ENCODE measurements at places on chromosomes 4 and X. TPM values are rescaled to one million over a fixed set of nuclear protein-coding genes. Genes with fewer than 3 reads are reported as not detected.

Gene GAB3
- 23.3 TPM for total RNA-seq

GRCh38 chr4:87005690-87006425 is 71.0 kb downstream of the AFF1 start:
- H3K27ac ChIP-seq = peak overlapping the region; percentile 97
- H3K27me3 ChIP-seq = no peaks in the 10 kb centered on the region
- peaks cover 11% of the 10 kb centered on the region for H3K4me1 ChIP-seq
- H3K36me3 ChIP-seq = no peaks in the 10 kb centered on the region

GRCh38 chr4:98444371-98444770 is 183.2 kb downstream of the RAP1GDS1 start:
- H3K4me1 ChIP-seq = no peaks in the 10 kb centered on the region
- no peak for DNase-seq
- H3K36me3 ChIP-seq = peaks cover 8% of the 10 kb centered on the region
- no peak overlapping the region for H3K27ac ChIP-seq

GRCh38 chr4:22170353-22170752 is 221.8 kb upstream of the KCNIP4 start:
- no peak overlapping the region for H3K4me3 ChIP-seq
- no peaks in the 10 kb centered on the region for H3K27me3 ChIP-seq
- H3K36me3 ChIP-seq = no peaks in the 10 kb centered on the region
- H3K27ac ChIP-seq = no peak overlapping the region
- DNase-seq = no peak

DNA sequence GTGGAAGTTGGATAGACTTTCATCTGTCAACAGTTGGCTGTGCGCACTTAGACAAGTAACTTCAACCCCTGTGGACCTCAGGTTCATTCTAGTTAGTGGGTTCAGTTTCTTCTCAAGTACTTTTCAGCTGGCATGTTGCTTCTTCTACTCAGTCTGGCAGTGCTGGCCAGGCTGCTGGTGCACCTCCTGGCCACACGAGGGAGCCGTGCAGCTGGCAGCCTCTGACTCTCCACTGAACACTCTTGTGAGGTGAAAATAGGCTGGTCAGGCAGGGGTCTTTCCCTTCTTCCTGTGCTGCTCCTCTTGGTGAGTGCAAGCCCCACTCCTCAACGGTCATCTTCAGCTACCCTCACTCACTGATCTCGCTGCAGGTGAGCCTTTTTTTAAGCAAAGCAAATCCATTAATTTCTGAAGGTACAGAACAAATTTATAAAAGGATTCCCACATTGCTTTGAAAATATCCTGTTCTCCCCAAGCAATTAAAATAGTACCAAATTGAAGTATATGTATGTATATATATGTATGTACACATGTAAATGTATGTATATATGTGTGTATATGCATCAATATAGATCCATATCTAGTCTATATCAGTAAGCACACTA is 30.6 kb downstream of the LONRF3 start:
- H3K4me3 ChIP-seq = no peak overlapping the region
- no peak overlapping the region for H3K27ac ChIP-seq
- peak; percentile 48 for DNase-seq
- H3K27me3 ChIP-seq = no peaks in the 10 kb centered on the region
- peaks cover 28% of the 10 kb centered on the region for H3K36me3 ChIP-seq

- no peaks in the 10 kb centered on the region for H3K4me1 ChIP-seq
- H3K27me3 ChIP-seq = no peaks in the 10 kb centered on the region
- no peak for DNase-seq
- H3K27ac ChIP-seq = no peak overlapping the region
Observed at GRCh38 chr4:72629540-72629939, 60.5 kb upstream of the ADAMTS3 start.

Gene REPS2
- 0.07 TPM for total RNA-seq

Gene XKRX
- total RNA-seq = not detected

- H3K4me1 ChIP-seq = no peaks in the 10 kb centered on the region
- H3K27me3 ChIP-seq = no peaks in the 10 kb centered on the region
- no peaks in the 10 kb centered on the region for H3K36me3 ChIP-seq
- no peak overlapping the region for H3K27ac ChIP-seq
- no peak overlapping the region for H3K4me3 ChIP-seq
Observed at GRCh38 chrX:105564501-105564900, 257.8 kb upstream of the NRK start.

DNA sequence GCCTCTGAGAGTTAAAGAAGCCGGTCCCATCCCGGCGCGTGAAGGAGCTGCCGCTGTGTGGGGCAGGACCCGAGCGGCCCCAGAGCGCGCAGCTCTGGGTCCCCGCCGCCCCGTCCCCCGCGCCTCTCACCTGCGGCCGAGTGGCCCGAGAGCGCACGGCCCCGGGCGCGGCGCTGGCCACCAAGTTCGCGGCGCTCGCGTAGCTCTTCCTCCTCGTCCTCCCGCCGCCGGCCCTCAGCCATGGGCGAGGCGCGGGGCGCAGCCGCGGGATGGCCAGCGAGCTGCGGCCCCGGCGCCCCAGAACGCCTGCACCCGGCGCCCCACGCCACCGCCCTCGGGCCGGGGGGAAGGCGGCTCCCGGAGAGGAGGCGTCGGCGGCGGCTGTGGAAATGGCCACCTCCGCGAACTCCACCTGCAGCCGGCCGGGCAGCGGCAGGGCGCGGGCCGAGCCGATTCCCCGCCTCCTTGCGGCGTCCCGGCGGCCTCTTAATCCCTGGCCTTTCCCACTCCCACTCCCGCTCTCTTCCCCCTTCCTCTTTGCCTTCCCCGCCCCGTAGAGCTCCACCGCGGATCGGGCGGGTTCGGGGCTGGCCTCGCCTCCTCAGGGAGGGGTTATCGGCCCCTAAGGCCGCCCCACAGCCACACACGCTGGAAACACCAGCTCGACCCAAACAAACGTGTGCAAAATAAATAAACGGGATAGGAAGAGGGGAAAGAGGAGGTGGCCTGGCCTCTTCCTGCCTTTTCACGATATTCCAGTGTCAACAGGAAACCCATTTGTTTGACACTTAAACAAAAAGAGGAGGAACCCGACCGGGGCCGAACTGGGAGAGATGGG is at the start of gene SH3D19:
SH3D19 (minus strand) TSS at position 495 of the 838 bp plus-strand sequence; CDS start at position 242, 253 bp downstream.
- H3K4me3 ChIP-seq = no peak within 1 kb of the TSS
- no peaks in the 10 kb centered on the region for H3K36me3 ChIP-seq
- peaks cover 11% of the 10 kb centered on the region for H3K4me1 ChIP-seq
- no peak within 1 kb of the TSS for H3K27ac ChIP-seq

DNA sequence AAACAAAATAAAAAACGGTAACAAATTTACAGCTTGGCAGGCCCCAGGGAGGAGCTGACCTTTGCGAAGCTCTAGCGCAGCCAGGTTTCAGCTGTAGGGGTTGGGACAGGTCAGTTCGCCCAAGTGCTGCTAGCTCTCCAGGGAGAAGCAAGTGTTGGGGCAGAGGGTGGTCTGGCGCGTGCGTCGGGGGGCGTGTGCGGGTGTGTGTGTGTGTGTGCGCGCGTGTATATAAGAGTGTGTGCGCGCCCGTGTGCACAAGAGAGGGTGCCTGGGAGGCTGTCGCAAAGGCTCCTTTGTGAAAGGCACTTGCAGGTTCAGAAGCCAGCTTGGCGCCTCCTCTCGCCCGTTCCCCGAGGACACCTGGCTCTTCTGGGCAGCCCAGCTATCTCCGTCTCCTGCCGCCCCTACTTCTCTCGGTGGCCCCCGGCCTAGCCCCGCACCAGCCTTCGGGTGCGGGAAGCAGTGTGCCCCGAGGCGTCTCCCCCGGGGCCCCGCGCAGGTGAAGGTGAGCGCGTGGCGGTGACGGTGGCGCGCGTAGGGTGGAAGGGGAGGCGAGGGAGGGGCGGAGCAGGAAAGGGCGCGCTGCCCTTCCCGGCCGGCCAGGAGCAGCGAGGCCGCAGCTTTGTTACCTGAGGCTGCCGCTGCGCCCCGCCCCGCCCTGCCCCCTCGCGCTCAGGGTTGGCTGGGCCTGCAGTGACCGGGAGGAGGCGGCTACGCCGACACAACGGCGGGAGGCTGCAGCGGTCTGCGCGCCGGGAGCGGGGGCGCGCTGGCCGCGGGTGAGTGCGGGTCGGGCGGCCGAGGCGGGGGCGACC is at the start of gene FHDC1:
FHDC1 (plus strand) TSS at position 693 of the 815 bp plus-strand sequence. CDS start 6,735 bp downstream, outside the sequence.
- DNase-seq = peak; percentile 82
- H3K4me1 ChIP-seq = peaks cover 26% of the 10 kb centered on the region
- peaks cover 57% of the 10 kb centered on the region for H3K27me3 ChIP-seq
- peak within 1 kb of the TSS; percentile 50 for H3K4me3 ChIP-seq

- H3K27me3 ChIP-seq = no peaks in the 10 kb centered on the region
- H3K4me1 ChIP-seq = no peaks in the 10 kb centered on the region
- H3K27ac ChIP-seq = no peak overlapping the region
Observed at GRCh38 chr4:183139058-183139750, 40.1 kb downstream of the WWC2 start.

DNA sequence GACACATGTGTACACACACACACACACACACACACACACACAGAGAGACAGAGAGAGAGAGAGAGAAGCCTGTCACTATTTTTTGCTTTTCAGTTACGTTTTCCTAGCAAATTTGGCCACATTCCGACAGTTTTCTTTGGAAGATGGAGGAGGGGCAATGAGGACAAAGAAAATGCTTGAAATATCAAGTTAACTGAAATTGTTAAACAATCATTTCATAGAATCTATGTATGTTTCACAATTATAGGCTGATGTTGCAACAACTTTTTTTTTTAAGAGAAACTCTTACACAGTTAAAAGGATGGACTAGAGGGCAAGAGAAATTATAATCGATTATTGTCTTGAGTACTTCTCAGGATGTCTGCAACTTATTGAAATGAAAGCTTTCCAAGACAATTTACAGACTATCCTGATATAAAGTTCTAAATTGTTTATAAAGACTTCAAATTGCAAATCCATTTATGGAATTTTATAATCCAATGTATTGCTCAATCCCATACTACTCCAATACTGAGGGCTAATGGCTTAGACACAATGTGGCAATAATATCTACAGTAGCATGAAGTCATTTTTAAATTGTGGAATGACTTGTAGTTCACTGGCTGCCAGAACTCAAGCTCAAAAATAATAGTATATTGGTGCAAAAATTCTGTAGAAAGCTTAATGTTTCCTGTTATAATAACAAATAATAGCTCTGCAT is 647.0 kb upstream of the PCDH7 start:
- H3K36me3 ChIP-seq = no peaks in the 10 kb centered on the region
- H3K27me3 ChIP-seq = no peaks in the 10 kb centered on the region
- no peaks in the 10 kb centered on the region for H3K4me1 ChIP-seq

DNA sequence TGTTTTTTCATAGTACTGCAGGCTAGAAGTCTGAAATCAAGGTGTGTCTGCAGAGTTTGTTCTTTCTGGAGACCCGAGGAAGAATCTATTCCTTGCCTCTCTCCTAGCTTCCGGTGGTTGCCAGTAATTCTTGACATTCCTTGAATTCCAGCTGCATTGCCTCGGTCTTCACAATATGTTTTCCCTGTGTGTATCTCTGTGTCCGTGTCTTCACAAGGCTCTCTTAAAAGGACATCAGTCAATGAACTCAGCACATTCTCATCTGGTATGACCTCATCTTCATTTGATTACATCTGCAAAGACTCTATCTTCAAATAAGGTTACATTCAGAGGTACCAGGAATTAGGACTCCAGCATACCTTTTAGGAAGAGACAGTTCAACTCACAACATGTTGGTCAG is 163.4 kb downstream of the BANK1 start:
- no peak for DNase-seq
- no peaks in the 10 kb centered on the region for H3K27me3 ChIP-seq
- H3K4me1 ChIP-seq = no peaks in the 10 kb centered on the region
- H3K27ac ChIP-seq = no peak overlapping the region
- no peak overlapping the region for H3K4me3 ChIP-seq

DNA sequence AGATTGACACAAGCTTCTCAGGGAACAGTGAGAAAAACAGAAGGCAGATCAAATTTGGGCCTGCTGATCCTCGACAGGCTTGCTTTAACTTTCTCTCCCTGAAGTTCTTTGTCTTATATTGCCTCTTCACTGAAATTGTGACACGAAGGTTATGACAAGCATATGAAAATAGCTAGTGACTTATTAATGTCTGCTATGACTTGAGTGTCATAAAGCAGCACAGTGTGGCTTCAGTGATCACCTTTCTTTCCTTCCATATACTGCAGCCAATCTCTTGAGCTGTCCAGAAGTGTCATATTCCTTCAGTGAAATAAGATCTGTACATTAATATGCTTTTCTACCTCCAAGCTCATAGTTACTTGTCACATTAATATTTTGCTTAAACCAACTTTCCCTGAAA is 870.2 kb downstream of the C4orf33 start:
- H3K27ac ChIP-seq = no peak overlapping the region
- no peak overlapping the region for H3K4me3 ChIP-seq
- DNase-seq = no peak
- H3K27me3 ChIP-seq = no peaks in the 10 kb centered on the region
- no peaks in the 10 kb centered on the region for H3K4me1 ChIP-seq

Gene CORIN
- total RNA-seq = 0.31 TPM

GRCh38 chrX:143757375-143757774 is 36.8 kb upstream of the SPANXN2 start:
- H3K27ac ChIP-seq = no peak overlapping the region
- H3K36me3 ChIP-seq = no peaks in the 10 kb centered on the region
- DNase-seq = no peak
- H3K4me3 ChIP-seq = no peak overlapping the region
- no peaks in the 10 kb centered on the region for H3K4me1 ChIP-seq

DNA sequence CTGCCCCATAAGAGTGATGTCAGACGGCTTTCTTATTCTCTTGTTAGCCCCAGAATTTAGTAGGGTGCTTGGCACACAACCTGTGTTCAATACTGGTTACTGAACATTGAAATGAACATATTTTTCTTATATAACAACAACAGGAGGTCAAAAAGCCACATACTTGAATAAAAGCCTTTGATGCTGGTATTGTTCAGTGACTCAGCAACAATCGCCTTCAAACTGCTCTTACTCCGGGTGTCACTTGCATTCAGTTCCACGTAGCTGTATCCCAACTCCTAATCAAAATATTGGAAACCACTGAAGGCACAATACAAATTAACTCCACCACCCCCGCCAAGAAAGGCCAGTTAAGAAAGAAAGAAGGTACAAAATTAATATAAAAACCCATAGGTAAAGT is 61.5 kb downstream of the RFC1 start:
- peak overlapping the region; percentile 47 for H3K27ac ChIP-seq
- peaks cover 3% of the 10 kb centered on the region for H3K4me1 ChIP-seq
- DNase-seq = peak; percentile 19
- peaks cover 82% of the 10 kb centered on the region for H3K36me3 ChIP-seq
- H3K27me3 ChIP-seq = no peaks in the 10 kb centered on the region

- peaks cover 20% of the 10 kb centered on the region for H3K4me1 ChIP-seq
- no peaks in the 10 kb centered on the region for H3K27me3 ChIP-seq
- H3K36me3 ChIP-seq = no peaks in the 10 kb centered on the region
- peak; percentile 48 for DNase-seq
- H3K27ac ChIP-seq = peak overlapping the region; percentile 56
Observed at GRCh38 chrX:40448793-40449192, 132.0 kb upstream of the ATP6AP2 start.

DNA sequence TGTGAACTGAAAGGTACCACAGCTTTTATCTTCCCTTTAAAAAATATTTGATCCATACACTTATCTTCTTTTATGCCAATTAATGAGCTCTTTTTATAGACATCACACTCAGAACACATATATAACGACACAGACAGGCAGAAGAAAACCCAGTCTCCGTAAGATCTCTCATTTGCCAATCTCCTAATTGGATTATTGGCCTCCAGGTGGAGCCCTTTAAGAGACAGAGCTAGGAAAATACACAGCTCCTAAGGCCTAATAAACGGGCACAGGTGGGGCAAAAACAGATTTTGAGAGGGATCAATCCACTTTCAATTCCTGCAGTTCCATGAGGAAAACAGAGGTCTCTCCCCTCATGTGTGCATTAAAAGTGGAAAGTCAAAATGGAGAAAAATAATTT is 1495.4 kb downstream of the RPA4 start:
- no peak overlapping the region for H3K4me3 ChIP-seq
- no peaks in the 10 kb centered on the region for H3K36me3 ChIP-seq
- H3K4me1 ChIP-seq = no peaks in the 10 kb centered on the region

- no peak overlapping the region for H3K4me3 ChIP-seq
- H3K27ac ChIP-seq = no peak overlapping the region
- no peaks in the 10 kb centered on the region for H3K4me1 ChIP-seq
- no peaks in the 10 kb centered on the region for H3K36me3 ChIP-seq
- DNase-seq = no peak
Observed at GRCh38 chr4:155119006-155119405, 89.4 kb upstream of the NPY2R start.

Gene FAM120C
- total RNA-seq = 6.7 TPM

All from K562 (cell line).